ENCODE measurements at places on chromosomes 2 and 18.

DNA sequence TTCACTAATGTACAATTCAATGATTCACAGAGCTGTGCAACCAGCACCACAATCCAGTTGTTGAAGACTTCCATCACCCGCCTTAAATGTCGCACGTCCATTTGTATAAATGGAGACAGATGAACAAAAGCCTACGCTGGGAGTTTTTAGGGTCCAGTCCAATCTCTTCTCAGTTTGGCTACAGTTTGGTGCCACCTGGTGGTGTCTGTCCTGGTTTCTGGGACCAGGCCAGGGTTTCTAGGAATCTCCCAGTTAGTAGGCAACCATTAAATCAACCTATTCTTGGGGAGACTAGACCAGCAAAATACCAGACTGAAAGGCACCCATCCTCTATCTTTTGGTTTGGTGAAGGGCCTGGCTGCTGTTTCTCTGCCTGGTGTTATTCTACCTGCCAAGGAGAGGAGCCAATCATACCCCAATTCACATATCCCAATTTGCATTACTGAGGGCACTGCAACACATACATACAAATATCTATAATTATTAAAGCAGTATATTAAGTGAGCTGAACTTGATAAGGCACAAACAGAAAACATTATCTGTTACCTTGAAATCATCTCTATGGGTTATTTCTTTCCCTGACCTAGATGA is 3.2 kb upstream of the DDX1 start:
- DNase-seq, result peak; percentile 65

DNA sequence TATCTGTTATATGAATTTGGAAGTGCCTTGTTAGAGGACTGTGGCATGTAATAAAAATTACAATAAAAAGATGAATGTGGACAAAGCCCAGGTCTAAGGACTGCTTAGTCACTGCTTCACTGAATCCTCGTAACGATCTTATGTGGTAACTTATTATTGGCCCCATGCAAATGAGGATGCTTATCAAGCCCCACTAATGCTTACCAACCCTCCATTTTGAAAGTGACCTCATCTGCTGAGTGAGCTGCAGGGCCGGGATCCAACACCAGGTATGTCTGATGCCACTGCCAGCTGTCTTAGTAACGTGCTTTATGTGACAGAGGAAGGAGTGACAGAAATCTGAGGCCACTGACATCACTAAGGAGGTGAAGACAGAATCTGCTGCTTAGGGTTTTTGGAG is 65.3 kb upstream of the CCDC85A start:
- DNase-seq, result no peak

DNA sequence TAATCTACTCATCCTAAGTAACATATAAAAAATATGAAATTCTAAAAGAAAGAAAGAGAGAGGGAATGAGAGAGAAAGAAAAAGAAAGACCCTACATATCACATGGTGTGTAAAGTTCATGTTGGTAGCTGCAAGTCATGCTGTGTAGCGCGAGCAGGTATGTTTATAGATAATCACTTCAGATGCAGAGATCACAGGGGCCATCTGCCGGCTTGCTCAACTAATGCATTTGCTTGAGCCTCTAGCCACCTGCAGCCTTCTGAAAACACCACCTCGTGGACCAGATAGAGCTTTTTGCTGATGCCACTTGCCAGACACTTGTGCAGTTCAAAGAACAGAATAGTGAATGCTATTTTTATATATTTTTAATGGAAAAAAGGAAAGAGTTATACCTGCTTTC is 37.6 kb downstream of the CDH7 start:
- no peak for DNase-seq

DNA sequence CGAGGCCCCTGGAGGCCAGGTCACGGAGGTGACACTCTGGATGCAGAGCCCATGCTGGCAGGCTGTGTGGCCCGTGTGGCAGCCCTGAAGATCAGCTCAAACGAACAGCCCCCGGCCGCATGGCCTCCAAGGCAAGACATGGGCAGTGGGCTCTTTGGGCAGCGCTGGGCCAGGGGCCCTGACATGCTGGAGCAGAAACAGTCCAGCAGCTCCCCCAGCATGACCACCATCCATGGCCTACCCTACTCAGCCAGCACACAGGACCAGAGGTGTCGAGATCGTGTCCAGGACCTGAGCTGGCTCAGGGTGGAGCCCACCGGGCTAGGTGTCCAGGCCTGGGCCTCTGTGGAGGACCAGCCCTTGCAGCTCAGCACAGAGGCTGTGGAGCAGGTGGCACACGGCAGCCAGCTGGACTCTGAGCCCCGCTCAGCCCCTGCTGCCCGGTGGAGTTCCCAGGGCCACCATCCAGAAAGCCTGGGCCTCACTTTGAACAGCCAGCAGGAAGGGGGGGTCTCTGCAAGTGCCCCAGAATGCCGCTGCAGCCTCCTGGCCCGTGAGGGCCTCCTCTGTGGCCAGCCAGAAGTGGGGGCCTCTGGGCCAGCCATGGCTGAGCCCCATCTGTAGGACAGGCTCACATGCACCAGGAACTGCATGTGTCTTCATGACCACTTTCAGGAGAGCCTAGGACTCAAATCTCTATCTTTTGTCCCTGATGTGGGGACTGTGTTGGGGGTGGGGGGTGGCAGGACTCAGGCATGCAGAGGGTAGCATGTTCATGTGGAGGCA is 8.9 kb downstream of the AMER3 start:
- DNase-seq, result no peak

All from lung (tissue), 17 donors.